AG04449 (cell line): ENCODE measurements at places on chromosomes 6 and 20.

DNA sequence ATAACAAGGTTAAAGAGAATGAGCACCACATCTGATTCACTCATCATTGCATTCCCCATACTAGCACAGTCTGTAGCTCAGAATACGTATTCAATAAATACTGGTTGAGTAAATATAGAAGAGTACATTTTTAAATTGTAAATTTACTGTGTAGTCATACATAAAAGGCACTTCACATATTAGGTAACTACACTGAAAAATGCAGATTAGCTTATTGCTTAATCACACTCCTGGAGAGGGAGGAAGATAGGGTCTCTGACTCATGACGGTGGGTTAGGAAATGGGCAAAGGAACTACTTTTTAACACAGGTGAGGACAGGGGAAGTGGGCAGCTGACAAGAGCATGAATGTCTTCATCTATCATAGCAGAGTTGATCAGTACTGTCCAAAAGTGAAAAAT is 133.2 kb downstream of the TBC1D32 start:
- DNase-seq: no peak

DNA sequence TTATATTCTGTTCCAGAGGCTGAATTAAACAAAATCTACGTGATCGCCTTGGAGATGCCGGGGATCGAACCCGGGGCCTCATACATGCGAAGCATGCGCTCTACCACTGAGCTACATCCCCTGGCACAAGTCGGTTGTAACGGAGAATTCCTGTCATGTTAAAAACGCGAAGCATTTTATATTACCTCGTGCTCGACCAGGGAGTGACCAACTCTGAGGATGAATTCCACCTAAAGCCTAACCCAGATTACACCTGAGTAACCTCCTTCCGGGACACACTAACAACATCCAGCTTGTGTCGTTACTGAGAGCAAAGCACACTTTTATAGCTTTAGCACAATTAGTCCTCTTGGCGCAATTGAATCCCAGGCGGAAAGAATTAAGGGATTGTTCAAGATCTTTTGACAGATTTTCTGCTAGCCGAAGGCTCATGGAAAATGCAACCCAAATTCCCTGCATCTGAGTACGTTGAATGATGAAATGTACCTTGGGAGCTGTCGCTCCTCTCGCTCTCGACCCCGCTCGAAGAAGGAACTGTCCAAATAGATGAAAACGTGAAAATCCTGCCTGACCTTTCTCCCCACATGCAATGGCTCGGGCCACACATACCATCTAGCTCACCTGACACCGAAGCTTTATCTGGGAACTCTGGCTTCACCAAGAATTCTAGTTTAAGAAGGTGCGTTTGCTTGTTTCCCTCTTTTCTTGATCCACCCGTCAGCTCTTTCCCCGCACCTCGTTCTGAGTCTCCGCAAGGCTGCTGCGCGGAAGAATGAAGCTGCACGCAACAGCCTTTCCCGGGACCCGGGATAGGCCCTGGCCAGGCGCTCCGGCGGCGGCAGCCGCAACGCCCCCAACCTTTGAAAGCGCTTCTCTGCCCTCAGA is 148.3 kb downstream of the GPX5 start:
- peak; percentile 16 for DNase-seq

- no peak for DNase-seq
Observed at GRCh38 chr20:926670-927069, 10.5 kb upstream of the ANGPT4 start.

DNA sequence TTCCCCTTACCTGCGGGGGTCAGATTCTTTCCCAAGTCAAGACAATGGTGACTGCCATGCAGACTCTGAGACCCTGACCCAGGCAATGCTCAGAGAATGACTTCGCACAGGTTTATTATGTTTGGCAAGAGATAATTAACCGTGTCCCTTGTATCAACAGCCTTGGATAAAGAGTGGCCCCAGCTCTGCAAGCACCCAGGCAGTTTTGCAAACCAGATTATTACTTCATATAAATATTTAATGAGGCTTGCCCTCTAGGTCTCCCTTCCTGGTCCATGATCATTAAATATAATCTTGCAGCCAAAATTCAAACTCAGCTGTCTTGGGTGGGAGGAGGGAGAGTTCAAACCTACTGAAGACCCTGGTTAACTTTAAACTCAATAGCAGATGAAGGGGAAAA is 156.5 kb downstream of the ANKRD60 start:
- no peak for DNase-seq

- no peak for DNase-seq
Observed at GRCh38 chr20:7406671-7407070, 533.6 kb downstream of the HAO1 start.

DNA sequence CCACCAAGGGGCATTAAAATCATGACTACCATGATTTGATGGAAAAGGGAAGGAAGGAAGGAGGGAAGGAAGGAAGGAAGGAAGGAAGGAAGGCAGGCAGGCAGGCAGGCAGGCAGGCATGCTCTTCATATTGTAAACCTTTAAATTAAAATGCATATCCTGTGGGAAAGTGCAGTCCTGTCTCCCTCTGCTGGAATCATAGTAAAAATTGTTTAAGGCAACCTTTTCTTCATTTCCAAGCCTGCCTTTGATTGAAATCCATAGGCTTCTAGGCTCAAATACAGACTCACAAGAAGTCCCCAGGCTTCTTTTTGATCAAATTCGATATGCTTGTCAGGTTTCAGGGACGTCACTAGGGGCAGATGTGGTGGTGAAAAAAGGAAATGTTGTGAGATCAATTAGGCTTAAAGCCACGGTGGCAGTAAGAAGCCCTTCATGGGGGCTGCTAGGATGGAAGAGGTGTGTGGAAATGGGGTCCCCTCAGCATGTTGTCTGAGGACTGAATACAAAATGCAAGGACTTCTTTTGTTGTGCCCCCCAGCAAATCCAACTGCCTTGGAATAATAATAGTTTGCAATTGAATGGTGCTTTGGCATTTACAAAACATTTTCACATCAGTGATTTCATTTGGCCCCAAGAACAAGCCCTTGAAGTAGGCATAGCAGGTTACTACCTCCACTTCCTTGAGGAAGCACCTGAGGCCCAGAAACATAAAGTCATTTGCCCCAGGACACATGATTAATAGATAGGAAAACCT is 25.6 kb upstream of the GABRR1 start:
- DNase-seq: peak; percentile 28

- no peak for DNase-seq
Observed at GRCh38 chr6:118252474-118252873, 295.6 kb upstream of the PLN start.

- no peak for DNase-seq
Observed at GRCh38 chr6:81838031-81838430, 85.5 kb upstream of the TENT5A start.

DNA sequence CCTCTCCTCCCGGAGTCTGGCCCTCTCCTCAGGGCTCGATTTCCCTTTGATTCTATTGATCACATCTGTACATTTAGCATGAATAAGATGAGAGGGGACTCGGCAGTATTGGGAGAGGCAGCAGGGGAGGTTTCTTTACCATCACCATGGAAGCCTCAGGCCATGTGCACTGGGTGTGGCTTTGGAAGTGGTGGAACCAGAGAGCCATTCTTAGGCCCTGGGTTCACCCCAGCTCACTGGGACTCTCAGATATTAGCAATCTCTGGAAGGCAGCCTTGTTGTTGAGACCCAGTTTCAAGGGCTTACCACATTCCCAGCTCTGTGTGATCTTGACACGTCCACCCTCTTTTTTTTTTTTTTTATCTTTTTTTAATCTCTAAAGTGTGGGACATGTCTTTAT is 195.9 kb upstream of the PROKR2 start:
- no peak for DNase-seq

DNA sequence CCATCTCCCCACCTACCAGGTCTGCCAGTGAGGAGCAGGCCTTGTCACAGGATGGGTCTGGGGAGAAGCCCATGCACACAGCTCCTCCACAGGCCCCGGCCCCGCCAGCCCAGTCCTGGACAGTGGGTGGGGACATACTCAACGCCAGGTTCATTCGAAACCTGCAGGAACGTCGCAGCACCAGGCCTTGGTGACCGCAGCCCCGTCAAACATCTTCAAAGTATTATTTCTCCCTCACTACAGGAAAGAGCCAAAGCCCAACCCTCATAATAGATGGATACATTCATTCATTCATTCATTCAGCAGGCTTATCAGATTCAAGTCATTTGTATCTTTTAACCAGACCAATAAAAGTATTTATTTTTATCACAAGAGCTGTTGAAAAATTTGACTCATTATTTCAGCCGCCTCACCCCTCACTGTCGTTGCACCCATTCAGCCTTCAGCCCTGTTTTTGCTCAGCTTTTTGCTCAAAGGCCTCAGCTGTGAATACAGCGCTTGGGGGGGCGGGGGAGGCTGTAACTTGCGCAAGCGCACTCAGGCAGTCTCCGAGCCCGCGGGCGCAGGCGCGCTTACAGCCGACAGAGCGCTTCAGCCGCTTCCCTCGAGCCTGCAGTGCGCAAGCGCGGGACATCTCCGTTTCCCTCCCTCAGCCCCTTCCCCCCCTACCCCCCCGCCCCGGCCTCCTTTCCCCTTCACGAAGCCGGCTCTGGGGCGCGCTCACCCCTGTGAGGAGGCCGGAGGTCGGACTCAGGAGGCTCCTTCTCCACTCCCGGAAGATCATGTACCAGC is at the start of gene C6orf136:
TSS of gene C6orf136 (plus strand) at position 684 of the 792 bp plus-strand sequence. CDS start at position 783, 99 bp downstream.
- peak; percentile 47 for DNase-seq

- DNase-seq: peak; percentile 4
Observed at GRCh38 chr20:59351157-59352040, 51.0 kb downstream of the EDN3 start.

GRCh38 chr6:41677124-41677921 is 39.1 kb downstream of the MDFI start:
- DNase-seq: no peak

- DNase-seq: no peak
Observed at GRCh38 chr6:6556161-6556737, 32.3 kb upstream of the LY86 start.

DNA sequence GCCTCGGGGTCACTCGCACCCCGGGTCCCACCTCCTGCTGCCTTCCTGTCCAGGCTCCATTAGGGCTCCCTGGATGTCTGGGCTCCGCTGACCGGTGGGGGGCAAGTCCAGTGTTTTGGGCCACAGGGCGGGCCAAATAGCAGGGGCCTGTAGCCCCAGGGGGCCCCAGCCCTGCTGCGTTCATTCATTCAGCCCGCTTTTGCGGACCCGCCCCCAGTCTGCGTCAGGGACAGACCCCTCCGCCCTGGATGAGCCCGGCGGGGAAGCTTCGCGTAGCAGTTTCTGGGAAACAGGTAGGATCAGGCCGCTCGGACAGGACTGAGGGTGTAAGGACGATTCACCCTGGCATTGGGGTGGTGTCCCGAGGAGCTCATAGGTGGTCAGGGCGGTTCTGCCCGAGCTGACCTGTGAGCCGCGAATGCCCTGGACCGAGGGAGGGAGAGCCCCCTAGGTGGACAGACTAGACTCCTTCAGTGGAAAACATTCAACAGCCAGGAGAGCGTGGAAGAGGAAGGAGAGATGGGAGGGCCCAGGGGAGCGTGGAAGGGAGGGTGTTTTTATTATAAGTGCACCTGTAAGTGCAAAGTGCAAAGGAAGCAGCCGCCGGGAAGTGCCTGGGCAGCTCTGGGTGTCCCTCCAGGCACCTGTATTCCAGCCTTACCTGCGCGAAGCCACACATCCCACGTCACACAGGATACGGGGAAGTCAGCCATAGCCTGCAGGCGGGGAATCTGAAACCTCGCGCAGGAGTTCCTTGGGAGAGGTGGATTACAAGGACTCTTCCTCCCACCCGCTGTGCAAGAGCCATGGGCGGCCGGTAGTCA is 662 bp downstream of the ENTPD6 start:
- no peak for DNase-seq

DNA sequence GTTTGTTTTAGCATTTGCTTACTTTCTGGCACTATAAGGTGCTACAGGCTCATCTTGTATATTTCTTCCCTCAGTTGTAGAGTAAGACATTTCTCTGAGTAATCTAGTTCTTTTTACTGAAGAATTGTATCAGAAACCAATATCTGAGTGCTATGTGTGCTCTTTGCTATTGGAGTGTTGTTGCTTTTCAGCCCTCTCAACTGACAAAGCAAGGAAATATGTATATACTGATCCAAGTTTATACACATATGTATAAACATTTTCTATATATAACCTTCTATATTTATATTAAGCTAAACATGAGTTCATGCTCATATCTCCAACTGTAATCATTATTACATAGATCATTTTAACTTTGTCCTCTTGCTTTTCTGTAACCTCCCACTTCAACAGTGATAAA is 405.7 kb downstream of the RFPL4B start:
- no peak for DNase-seq

DNA sequence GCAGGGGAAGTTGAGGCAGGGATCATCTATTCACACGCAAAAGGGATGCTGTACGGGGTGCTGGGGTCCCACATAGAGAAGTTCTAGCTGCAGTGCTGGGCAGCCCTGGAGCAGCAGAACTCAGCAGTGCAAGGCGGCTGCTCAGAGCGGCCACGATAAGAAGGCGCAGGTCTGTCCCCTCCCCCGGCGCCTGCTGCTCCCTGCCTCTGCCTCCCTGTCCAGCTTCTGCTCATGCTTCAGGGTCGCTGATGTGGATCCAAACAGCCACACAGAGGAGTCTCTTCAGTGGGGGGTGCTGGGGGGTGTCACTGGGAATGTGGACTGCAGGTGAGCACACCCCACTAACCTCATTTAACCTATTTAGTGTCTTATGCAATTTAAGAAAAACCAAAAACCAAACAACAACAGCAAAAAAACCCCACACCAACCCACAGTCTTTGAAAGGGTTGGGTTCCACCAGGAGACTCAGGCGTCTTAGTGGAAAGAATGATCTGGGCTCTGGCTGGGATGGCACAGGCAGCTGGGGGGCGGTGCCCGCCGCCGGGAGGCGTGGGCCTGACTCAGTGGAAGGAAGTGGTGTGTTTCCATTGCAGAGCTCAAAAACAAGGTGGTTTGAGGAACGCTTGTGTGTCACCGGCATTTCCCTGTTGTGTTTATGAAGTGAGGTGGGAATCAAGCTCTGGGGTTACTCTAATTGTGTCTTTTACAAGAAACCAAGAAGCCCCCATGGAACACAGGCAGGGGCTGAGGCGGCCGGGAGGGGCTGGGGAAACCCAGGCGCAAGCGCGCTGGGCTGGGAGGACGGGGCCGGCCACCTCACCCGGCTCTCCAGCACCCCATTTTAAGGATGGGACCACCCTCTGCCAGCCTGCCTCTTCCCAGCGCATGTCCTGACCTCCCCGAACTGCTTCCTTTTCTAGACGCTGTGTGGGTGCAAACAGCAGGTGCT is 55.1 kb downstream of the IRF4 start:
- DNase-seq: no peak

- DNase-seq: no peak
Observed at GRCh38 chr6:55567558-55567957, 11.4 kb downstream of the HMGCLL1 start.

GRCh38 chr6:168039301-168039700 is 39.7 kb downstream of the FRMD1 start:
- no peak for DNase-seq

GRCh38 chr6:152391179-152391880 is 245.8 kb downstream of the SYNE1 start:
- DNase-seq: peak; percentile 37
